ENCODE measurements at places on chromosomes 1 and 21.
A peak's percentile ranks its signal among the peaks of the same experiment; 100 is the strongest.

DNA sequence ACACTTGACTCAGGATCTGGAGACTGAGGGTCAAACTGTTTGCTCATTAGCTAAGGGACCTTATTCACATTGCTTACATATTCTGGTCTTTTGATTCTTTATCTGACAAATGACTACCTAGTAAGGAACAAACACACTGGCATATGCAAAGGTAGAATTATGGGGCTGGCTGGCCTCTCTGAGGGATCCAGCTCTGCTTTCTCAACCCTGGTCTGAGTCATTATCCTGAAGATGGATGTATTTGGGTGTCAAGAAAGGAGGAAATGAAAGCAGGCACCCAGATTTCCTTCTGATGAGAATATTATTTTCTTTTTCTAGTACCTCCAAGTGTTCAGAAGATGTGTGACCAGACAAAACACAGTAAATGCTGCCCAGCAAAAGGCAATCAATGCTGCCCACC is 6.0 kb downstream of the SMCP start:
- no peak for DNase-seq

- DNase-seq, result peak; percentile 82
Measured at GRCh38 chr1:30911059-30911954, 2.7 kb upstream of the SDC3 start.

DNA sequence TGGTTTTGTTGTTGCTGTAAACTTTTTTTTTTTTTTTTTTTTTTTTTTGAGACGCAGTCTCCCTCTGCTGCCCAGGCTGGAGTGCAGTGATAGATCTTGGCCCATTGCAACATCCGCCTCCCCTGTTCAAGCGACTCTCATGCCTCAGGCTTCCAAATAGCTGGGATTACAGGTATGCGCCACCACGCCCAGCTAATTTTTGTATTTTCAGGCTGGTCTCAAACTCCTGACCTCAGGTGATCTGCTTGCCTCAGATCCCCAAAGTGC is 78.9 kb upstream of the SLC45A1 start:
- DNase-seq, result no peak

GRCh38 chr1:107810291-107810951 is 154.6 kb downstream of the VAV3 start:
- no peak for DNase-seq

GRCh38 chr1:8232036-8232757 is 85.7 kb upstream of the SLC45A1 start:
- DNase-seq, result no peak

GRCh38 chr1:205298191-205298994 is 23.2 kb downstream of the NUAK2 start:
- no peak for DNase-seq

GRCh38 chr1:25797939-25798338 is 2.1 kb upstream of the SELENON start:
- no peak for DNase-seq

GRCh38 chr1:57277681-57278080 is 146.2 kb downstream of the DAB1 start:
- DNase-seq, result no peak

DNA sequence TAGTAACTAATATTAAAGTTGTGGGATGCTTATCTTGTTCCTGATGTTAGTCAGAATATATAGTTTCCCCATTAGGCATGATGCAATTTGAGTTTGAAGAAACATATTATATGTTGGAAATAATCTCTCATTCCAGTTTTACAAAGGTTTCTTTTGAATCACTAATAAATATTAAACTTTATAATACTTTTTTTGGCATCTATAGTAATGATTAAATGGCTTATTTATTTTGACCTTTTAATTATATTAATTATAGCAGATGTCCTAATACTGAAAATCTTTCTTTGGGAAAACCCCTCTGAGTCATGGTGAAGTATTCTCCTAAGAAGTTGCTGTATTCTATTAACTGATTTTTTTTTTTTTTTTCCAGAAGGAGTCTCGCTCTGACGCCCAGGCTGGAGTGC is 28.5 kb upstream of the PTGS2 start:
- DNase-seq, result no peak

- no peak for DNase-seq
Measured at GRCh38 chr21:46181953-46182547, 2.2 kb downstream of the SPATC1L start.

DNA sequence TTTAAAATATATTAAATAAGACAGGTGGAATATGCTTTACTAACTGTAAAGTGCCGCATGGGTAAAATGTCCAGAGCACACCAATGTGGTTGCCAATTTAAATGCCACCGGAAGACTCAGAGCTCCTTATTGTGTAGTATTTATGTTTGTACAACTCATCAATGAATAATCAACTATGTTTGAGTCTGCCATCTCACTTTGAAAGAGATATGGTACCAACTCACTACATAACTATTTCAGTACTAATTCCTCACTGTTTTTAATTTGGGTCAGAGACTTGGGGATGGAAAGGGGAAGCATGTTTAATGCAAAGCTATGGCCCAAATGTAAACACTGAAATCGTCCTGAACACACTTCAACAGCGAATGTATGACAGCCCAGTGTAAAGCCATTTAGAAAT is 144.8 kb downstream of the NR5A2 start:
- no peak for DNase-seq

GRCh38 chr1:56409112-56409691 is 170.2 kb downstream of the PLPP3 start:
- no peak for DNase-seq

- DNase-seq, result no peak
Measured at GRCh38 chr1:239819096-239819495, 272.6 kb upstream of the FMN2 start.

GRCh38 chr1:36771660-36772284 is 262.5 kb downstream of the GRIK3 start:
- no peak for DNase-seq

GRCh38 chr1:227883073-227883520 is 64.6 kb downstream of the WNT9A start:
- DNase-seq, result peak; percentile 37

DNA sequence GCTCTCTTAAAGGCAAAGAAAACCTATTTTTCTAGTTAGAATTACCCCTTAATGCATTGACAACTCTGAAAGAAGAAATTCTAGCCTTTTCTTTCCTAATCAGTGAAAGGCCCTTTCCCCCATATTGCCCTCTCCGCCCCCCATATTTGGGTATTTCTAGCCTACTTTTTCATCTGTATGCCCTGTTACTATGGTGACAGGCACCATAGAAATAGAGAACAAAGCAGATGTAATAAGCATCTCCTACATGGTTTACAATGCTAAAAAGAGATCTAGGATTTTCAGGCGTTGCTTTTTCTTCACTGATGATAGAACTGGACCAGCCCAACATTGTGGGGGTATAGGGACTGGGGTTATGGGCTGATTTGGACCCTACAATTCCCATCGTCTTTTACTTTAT is 14.5 kb downstream of the LRRC8B start:
- DNase-seq, result no peak

- DNase-seq, result no peak
Measured at GRCh38 chr1:231106347-231106746, 55.5 kb upstream of the TRIM67 start.

GRCh38 chr1:224629965-224630364 is 13.8 kb downstream of the CNIH3 start:
- no peak for DNase-seq

DNA sequence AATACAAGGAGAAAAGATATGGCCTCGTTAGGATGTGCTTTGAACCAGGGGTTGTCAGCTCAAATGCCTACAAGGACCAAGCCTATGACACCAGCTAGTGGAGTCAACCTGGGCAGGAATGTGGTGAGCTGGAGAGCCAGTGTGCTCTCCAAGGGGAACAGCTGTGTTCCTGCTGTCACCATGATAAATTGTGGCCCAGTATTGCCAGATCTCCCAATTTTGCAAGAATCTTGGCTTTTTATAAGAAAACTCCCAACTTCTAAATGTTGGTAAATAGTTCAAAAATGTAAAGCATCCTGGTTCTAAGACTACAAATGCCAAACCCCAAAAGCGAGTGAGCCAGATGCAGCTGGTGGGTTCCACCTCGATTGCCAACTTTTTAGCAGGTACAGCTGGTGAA is 391.1 kb downstream of the PLPP3 start:
- DNase-seq, result no peak

GRCh38 chr1:63051886-63052285 is 268.0 kb downstream of the ATG4C start:
- DNase-seq, result no peak

- no peak for DNase-seq
Measured at GRCh38 chr1:82161700-82162141, 361.0 kb downstream of the ADGRL2 start.

- DNase-seq, result no peak
Measured at GRCh38 chr1:54239631-54240031, 39.7 kb downstream of the MRPL37 start.

- no peak for DNase-seq
Measured at GRCh38 chr1:233673947-233674431, 60.1 kb downstream of the KCNK1 start.

DNA sequence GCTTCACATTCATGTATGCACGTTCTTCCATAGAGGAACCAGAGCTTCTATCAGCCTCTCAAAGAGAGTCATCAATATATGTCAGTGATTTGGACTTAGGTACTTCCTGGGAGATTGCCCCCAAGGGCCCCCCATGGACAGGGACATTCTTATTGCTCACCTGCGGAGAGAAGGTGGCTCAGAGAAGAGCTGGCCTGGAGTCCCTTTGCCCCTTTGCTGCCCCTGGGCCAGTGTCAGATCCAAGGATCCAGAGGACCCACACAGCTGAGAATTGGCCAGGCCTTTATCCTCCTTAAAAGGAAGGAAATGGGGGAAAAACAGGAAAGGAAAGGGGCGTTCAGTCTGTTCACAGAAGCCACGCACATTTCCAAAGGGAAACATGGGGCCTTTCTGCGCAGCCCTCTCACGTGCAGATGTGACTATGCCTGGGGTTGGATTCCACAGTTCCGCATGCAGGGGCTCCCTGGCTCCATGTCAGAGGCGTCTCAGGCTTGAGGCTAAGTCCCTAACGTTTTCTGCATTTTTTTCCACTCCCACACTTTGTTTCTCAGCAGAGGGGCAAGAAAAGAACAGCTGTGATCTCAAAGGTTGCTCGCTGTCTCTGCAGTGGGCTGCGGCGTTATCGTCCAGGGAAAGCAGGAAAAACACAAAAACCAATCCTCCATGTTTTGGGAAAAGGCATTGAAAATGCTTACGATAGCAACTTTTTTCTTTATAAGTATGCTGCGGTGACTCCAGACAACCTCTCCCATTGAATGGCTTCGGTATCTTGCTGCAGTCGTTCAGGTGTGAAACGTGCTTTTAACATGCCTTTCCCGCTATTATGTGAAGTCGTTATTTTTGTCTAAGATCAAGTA is 5.9 kb downstream of the C1orf226 start:
- DNase-seq, result no peak

GRCh38 chr1:109543988-109544735 is 4.3 kb upstream of the GNAI3 start:
- no peak for DNase-seq

Data from activated CD8-positive, alpha-beta memory T cell treated with anti-CD3 and anti-CD28 coated beads, Interleukin-2, amount 50 U/mL, for 48 hours (primary cell).